ENCODE measurements at places on chromosomes 7 and 10.

GRCh38 chr10:71761105-71761511, 12.2 kb downstream of the VSIR start:
- no peak for DNase-seq

DNA sequence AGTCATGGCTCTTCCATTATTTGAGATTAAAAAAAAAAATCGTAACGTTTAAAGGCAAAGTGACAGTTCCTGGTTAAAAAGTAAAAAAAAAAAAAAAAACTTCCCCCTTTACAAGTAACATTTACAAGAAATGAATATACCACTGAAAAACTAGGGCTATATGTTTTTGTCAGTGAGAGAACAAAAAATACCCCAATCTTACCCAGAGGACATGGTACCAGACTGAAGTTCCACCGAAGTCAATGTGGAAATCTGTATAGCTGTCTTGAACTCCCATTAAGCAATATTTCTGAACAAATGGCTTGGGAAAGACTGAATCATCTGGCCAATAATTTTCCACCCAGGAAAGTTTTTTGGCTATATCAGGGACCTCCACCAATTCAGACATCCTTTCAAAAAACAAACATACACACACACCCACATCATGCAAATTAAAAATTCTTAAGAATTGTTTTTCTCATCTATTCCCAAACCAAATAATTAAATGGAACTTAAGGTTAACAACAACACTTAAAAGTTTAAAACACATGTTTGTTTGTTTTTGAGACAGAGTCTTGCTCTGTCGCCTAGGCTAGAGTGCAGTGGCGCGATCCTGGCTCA, 50.2 kb downstream of the KDM7A start:
- no peak for DNase-seq

GRCh38 chr7:37390114-37390513, 58.5 kb downstream of the ELMO1 start:
- no peak for DNase-seq

- DNase-seq: no peak
Observed at GRCh38 chr7:137923380-137923779, 76.6 kb upstream of the DGKI start.

GRCh38 chr10:69669409-69669808, 39.4 kb downstream of the FAM241B start:
- DNase-seq: no peak

GRCh38 chr10:22986771-22987542, 59.1 kb downstream of the ARMC3 start:
- no peak for DNase-seq

DNA sequence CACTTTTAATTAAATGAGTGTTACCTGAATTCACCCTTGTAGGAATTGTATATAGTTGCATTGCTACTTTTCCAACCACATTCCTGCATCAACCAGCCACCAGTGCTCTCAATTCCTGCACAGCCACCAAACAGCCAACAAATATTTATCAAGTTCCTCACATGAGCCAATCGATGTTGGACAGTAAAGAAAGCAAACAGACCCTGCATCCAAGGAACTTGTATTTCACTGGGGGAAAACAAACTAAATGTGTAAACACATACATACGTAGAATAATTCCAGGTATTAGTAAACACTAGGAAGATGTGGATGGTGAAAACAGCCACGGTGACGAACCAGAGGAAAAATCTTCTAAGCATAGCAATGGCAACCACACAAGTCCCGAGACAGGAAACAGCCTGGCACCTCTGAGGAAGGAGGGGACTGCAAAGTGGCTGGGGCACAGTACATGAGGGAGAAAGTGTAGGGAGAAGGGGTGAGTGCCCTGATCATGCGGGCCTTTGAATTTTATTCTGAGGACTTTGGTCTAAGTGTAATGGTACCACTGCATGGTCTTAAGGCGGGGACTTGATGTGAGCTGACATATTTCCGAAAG, 111.2 kb downstream of the XRCC2 start:
- no peak for DNase-seq

DNA sequence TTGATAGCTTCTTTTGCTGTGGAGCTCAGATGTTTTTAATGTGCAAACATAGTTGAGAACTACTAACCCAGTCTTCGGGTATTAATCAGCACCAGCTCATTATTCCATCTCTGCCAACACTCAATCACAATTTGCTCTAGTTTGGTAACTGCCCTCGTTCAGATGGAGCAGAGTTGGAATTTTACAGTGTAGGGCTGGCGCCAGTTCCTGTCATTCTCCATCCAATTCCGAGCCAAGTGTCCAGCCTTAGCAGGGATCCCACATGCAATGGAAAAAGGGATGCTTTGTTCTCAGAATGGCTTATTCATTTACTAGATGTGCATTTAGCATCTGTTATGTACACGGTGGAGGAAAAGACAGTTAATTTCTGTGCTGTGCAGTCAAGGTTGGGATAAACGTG, 504.5 kb upstream of the GALNT17 start:
- DNase-seq: no peak

GRCh38 chr7:133530682-133531081, 277.8 kb downstream of the EXOC4 start:
- no peak for DNase-seq

DNA sequence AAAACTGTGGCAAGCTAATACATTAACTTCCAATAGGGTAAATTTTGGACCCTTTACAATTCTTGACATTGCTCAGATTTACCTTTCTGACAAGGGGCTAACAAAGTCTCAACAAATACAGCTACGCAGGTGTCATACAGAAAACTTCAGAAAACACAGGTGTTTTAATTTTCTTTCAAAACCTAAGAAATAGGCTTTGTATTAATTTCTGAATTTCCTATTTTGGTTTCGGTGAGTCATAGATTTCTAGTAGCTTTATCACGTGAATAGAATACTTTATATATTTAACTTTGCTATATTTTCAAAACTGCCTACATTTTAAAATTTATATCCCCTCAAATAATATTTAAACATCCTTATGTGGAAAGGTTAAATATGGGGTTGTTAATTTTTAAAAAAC, 215.3 kb downstream of the DGKB start:
- no peak for DNase-seq

DNA sequence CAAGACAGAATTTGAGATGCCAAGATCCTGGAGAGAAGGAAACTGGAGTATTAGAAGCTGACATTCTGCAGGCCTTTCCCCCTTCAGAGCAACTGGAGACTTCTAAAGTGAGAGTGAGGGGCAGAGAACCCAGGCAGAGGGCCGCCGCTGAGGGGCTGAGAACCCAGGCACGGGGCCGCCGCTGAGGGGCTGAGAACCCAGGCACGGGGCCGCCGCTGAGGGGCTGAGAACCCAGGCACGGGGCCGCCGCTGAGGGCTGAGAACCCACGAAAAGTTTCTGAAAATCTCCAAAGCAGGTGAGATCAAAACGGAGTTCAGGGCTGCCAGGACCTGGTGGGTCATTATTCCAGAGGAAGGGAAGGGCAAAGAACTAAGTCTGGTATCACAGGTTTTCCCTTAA, 126.2 kb downstream of the DLG5 start:
- no peak for DNase-seq

Measured in islet precursor cell (in vitro differentiated cells).